ENCODE measurements at places on chromosomes 2 and 18.

GRCh38 chr2:98772536-98772935 is 41.6 kb upstream of the MGAT4A start:
- DNase-seq = no peak
- no peak overlapping the region for H3K27ac ChIP-seq
- H3K27me3 ChIP-seq = peaks cover 32% of the 10 kb centered on the region
- peaks cover 9% of the 10 kb centered on the region for H3K4me1 ChIP-seq

- H3K4me1 ChIP-seq = peaks cover 80% of the 10 kb centered on the region
- peak overlapping the region; percentile 77 for H3K27ac ChIP-seq
- no peaks in the 10 kb centered on the region for H3K27me3 ChIP-seq
- H3K4me3 ChIP-seq = peak overlapping the region; percentile 91
- H3K36me3 ChIP-seq = peaks cover 28% of the 10 kb centered on the region
Measured at GRCh38 chr2:112644155-112644932, 1.4 kb upstream of the SLC20A1 start.

- H3K4me1 ChIP-seq = peaks cover 36% of the 10 kb centered on the region
- peaks cover 28% of the 10 kb centered on the region for H3K27me3 ChIP-seq
- no peak for DNase-seq
- peaks cover 14% of the 10 kb centered on the region for H3K36me3 ChIP-seq
- peak overlapping the region; percentile 94 for H3K4me3 ChIP-seq
Measured at GRCh38 chr18:3449512-3450011, 410 bp upstream of the TGIF1 start.

DNA sequence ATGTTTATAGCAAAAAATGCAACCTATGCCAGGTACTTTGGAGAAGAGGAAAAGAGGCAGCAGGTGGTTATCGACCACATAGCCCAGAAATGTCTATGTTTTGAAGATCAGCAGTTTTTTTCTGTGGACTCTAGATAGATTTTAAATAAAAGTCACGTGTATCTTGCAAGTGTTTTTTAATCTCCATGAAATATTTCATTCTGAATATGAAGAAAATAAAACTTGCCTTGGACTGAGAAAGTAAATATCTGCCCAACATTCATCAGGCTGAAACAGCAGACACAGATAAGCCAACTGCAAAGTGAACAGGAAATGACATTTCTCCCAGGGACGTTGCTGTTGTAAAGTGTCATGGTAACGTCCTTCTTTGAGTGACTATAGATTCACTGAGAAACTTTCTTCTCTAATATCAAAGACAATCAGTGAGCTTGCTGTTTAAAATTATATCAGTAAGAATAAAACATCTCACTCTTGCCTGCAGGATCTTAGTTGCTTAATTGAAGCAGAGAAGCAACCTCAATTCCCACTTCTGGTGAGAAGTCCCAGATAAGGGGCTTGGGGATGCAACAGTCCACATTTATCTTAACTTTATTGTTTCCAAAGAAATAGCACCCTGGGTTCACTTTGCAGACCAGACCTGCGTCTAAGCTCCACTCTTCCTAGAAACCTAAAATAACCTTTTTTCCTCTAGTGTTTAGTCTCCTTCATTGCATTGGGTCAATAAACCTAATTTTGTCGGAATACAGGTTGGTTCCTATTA is 6.3 kb downstream of the MYOM1 start:
- no peak overlapping the region for H3K4me3 ChIP-seq
- no peak for DNase-seq
- H3K27me3 ChIP-seq = peaks cover 18% of the 10 kb centered on the region
- H3K27ac ChIP-seq = no peak overlapping the region

DNA sequence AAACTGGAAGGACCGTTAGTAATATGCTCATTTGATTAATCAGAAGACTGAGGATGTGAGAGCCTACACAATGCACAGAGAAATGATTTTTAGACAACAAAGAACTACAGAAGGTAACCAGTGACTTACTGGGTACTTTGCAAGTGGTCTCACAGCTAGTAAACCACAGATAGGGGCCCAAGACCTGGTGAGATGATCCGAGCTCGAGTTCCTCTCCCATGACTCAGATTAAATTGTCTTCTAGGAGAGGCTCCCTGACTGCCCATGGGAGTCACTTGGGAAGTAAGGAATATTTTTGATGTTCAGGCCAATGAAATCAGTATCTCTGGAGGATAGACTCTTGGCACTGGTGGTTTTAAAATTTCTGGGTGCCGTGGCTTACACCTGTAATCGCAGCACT is 220.2 kb downstream of the CLIP4 start:
- H3K4me1 ChIP-seq = no peaks in the 10 kb centered on the region
- DNase-seq = no peak
- H3K27me3 ChIP-seq = peaks cover 17% of the 10 kb centered on the region
- no peak overlapping the region for H3K4me3 ChIP-seq

DNA sequence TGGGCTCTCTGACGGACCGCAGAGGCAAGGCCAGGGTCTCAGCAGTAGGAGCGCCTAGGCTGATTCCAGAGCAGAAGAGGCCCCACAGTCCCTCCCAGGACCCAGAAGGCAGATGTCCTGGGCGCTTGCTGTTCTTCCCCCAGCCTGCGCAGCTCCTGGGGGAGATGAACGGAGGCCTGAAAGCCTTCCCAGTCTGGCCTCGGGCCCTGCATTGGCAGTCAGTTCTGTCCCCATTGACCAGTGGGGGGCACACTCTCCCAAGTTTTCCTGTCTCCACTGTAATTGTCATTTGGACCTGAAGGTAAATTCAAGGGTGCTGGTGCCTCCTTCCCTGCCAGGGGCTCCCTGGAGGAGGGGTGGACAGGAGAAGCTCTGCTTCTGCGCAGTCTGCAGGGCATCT is 345.7 kb downstream of the CYP26B1 start:
- DNase-seq = peak; percentile 47
- H3K4me1 ChIP-seq = no peaks in the 10 kb centered on the region
- H3K36me3 ChIP-seq = no peaks in the 10 kb centered on the region
- H3K27ac ChIP-seq = no peak overlapping the region

GRCh38 chr2:64695721-64696261 is 42.1 kb upstream of the SERTAD2 start:
- H3K4me3 ChIP-seq = 0 out of 2 replicates have a peak overlapping the region, but pooled peaks have one; percentile 11
- DNase-seq = peak; percentile 17
- H3K27ac ChIP-seq = peak overlapping the region; percentile 67
- peaks cover 3% of the 10 kb centered on the region for H3K27me3 ChIP-seq
- peaks cover 27% of the 10 kb centered on the region for H3K36me3 ChIP-seq
- peaks cover 71% of the 10 kb centered on the region for H3K4me1 ChIP-seq

DNA sequence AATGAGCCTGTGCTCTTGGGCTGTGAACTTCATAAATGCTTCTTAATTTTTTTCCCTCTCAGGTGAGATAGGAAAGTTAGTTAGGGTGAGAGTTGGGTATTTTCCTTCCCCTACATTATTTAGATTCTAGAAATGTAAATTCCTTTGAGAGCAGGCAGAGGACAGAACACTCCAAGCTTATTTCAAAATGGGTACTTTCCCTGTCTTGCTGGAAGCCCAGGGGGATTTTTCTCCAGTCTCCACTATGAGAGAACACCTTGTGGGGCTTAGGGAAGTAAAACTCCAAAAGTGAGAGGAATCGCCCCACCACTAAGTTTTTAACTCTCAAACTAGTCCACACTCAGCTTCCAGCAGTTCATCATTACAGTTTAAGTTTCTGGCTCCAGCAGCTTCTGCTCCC is 253.2 kb upstream of the CTAGE1 start:
- no peaks in the 10 kb centered on the region for H3K27me3 ChIP-seq
- H3K4me1 ChIP-seq = peaks cover 70% of the 10 kb centered on the region
- peaks cover 11% of the 10 kb centered on the region for H3K36me3 ChIP-seq
- no peak for DNase-seq

GRCh38 chr2:55173438-55174054 is 58.5 kb downstream of the CLHC1 start:
- peaks cover 30% of the 10 kb centered on the region for H3K4me1 ChIP-seq
- H3K27me3 ChIP-seq = no peaks in the 10 kb centered on the region
- no peak for DNase-seq
- H3K27ac ChIP-seq = no peak overlapping the region
- H3K4me3 ChIP-seq = no peak overlapping the region

GRCh38 chr2:71683070-71683469 is 229.7 kb downstream of the DYSF start:
- H3K27ac ChIP-seq = no peak overlapping the region
- no peak overlapping the region for H3K4me3 ChIP-seq
- no peak for DNase-seq
- H3K36me3 ChIP-seq = no peaks in the 10 kb centered on the region
- no peaks in the 10 kb centered on the region for H3K4me1 ChIP-seq

Data from HFFc6 (cell line).